Dorsolateral prefrontal cortex (tissue), 122 donors: ENCODE measurements at places on chromosomes 12 and 14.
A peak's percentile ranks its signal among the peaks of the same experiment; 100 is the strongest.

GRCh38 chr14:93778453-93778852 lies 9.8 kb downstream of the PRIMA1 start:
- no peak for DNase-seq

- no peak for DNase-seq
These were observed 35.4 kb upstream of the LTA4H start for GRCh38 chr12:96070670-96071279.

- DNase-seq, result no peak
These were observed 59.6 kb downstream of the DIP2B start for GRCh38 chr12:50564237-50564947.

DNA sequence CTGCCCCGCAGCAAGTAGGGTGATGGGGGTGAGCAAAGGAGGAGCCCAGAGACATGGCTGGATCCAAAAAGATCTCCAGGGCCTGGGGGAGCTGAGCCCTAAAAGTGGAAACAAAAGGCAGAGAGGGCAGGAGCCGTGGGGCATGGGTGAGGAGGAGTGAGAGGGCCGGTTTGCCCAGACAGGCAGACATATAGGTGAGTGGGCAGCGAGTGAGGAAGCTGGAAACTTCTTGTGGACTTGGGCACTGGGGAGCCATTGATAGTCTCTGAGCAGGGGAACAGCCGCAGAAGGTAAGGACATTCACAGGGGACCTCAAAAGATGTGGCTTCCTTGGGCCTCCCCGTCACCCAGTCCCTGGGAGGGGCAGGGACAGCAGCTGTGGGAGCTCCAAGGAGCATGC lies 16.8 kb upstream of the TMEM119 start:
- DNase-seq, result no peak

DNA sequence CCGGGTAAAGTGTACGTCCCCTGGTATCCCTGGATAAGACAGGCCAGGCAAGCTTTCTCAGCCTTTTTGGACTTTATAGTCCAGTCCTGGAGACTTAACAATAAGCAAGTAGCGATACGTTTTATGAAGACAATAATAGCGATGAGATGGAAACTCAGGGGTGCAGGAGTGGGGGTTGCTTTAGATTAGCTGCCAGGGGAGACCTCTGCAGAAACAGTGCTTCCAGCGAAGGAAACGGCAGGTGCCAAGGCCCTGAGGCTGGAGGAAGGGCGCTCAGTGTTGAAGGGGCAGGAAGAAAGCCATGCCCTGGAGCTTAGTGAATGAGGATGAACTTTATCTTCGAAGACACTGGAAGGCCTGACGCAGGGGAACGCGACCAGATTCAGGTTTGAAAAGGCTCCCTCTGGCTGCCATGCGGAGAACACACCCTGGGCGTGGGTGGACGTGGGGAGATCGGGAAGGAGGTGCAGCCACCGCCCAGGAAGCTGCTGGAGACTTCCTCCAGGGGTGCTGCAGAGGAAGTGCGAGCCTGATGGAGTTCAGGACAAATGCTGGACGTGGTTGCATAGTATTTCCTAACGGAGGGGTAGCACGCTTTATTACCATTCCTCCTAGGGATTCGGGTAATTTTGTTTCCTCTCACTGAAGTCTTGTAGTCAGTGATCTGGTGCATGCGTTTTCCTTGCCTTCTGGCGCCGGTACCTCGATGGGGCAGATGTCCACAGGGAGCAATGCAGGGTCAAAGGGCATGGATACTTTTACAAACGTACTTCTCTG lies 26.1 kb upstream of the UBC start:
- peak; percentile 78 for DNase-seq

- no peak for DNase-seq
These were observed 5.5 kb downstream of the LGR5 start for GRCh38 chr12:71445071-71445470.

- DNase-seq, result no peak
These were observed 9.8 kb downstream of the GALNT6 start for GRCh38 chr12:51381226-51382079.
